ENCODE measurements at places on chromosomes 12 and 14.

- no peak for DNase-seq
Observed at GRCh38 chr14:87152693-87153092, 840.3 kb downstream of the GALC start.

DNA sequence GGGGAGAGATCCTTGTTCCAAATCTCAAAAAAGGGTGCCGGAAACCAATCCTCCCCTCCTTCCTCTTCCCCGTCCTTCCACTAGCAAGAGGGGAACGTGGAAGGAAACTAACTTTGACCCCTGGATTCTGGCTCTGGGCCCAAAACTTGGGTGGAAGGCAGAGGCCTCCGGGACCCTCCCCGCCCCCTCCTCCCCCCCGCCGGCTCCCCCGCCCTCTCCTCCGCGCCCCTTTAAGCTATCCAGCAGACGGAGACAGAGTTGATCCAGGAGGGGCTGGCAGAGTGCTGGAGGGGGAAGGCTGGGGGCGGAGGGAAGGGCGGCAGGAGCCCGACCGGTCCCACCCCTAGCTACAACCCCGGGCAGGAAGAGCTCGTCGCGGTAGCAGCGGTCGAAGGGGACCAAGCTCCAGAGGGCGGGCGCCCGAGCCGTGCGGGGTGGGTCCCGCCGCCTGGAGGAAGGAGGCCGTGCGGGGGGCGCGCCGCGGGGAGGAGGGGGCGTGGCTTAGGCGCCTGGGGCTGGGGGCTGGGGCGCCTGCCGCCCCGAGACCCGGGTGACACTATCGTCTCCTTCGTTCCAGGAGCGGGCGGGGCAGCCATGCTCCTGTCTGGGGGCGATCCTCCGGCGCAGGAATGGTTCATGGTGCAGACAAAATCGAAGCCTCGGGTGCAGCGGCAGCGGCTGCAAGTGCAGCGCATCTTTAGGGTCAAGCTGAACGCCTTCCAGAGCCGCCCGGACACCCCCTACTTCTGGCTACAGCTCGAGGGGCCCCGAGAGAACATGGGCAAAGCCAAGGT lies at the start of gene NYNRIN:
Gene NYNRIN (plus strand): TSS at position 351 of the 794 bp plus-strand sequence. CDS start 244 bp downstream, at position 595.
- peak; percentile 42 for DNase-seq

GRCh38 chr14:55436931-55437330 lies 3.5 kb downstream of the TBPL2 start:
- no peak for DNase-seq

GRCh38 chr12:51891843-51892242 lies 3.9 kb downstream of the ANKRD33 start:
- DNase-seq, result no peak

- no peak for DNase-seq
Observed at GRCh38 chr12:81626406-81626805, 132.7 kb downstream of the PPFIA2 start.

GRCh38 chr12:115088328-115088994 lies 404.5 kb upstream of the TBX3 start:
- no peak for DNase-seq
